ENCODE measurements at places on chromosomes 4 and X.

DNA sequence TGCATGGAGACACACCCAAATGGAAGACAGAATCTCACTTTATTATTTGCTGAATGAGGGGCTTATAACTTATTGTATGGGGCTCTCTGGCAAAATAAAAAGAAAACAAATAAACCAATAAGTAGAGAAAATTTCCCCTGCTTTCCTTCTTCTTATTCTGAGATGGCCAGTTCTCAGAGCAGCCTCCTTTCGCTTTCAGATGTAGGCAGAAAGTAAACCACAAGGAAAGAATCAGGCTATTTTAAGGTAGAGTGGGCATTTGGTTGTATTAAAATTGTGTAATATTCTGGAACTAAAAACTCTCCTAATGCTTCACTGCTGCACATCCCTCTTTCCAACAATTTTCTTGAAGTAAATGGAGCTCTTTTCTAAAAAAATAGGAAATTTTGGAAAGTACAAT, 241.8 kb downstream of the GALNTL6 start:
- DNase-seq: no peak

DNA sequence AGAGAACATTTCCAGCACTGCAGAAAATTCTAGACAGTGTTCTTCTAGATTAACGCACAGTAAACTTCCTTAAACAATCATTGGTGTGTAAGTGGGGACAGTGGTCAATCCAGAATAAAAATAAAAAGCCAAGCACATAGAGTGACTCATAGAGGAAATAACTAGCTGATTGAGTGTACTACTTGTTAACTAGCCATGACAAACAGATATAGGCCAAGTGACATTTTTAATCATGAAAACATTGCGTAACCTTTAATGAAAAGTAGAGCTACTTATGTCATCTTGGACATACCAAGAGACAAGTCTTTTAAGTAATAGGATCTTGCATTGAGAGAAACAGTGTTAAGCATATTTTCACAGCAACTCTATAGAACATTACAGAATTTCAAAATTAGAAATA, 233.9 kb upstream of the MAB21L2 start:
- no peak for DNase-seq

- no peak for DNase-seq
Observed at GRCh38 chr4:19300213-19300612, 951.5 kb upstream of the SLIT2 start.

- no peak for DNase-seq
Observed at GRCh38 chr4:42711496-42711895, 54.6 kb upstream of the ATP8A1 start.

DNA sequence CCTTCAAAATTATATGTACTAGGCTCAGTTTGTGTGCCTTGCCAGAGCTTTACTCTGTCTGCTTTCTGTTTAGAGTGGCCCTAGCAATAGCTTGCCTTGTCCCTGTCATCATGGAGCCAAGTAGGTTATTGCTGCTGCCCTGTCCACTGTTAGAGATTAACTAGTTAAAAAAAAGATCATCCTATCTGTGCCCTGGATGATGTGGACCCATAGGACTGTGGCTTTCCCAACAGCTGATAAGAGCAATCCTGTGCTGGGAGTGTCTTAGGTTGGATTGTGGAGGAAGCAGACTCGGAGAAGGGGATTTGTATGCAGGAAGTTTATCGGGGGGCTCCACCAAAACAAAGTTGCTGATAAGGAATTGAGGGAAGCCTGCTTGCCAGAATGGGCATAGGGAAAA, 23.8 kb downstream of the PPP1R2C start:
- no peak for DNase-seq

DNA sequence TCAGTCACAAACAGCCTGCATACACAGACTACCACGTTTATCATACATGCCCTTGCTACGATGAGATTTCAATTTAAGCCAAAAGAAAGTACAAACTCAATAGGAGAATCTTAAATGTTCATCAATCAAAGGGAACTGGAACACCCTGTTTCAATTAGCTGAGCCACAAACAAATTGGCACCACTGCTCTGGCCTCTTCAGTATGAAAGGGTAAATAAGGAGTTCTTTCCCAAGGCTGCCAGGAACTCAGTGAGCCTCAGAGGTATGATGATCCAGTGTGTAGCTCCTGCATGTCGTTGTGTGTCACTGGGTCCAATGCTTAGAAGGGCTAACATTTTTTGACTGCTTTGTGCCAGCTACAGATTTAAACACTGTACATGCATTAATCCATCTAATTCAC, 5.4 kb downstream of the RNF150 start:
- no peak for DNase-seq

- DNase-seq: no peak
Observed at GRCh38 chr4:25981749-25982148, 67.7 kb downstream of the SMIM20 start.

DNA sequence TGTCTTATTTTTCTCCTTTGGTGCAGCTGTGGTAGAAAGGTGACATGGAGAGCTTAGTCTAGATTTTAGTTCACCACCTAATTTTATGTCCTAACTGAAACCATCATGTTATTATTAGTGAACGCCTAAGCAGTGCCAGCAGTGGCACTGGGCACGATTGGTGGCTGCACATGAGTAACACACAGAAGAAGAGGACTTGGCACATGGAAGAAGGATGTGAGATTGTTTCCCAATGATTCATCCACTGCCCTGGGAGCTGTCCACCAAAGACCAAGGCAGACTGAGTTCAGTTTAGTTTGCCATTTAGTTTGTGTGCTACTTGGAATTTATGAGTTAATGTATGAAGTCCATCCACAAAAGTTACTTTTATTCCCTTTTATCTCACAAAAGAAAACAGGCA, 68.1 kb upstream of the NAP1L5 start:
- no peak for DNase-seq
